ENCODE measurements at places on chromosomes 1 and 21. TPM values are rescaled to one million over a fixed set of nuclear protein-coding genes. Genes with fewer than 3 reads are reported as not detected.

Gene NFASC
- total RNA-seq, result 53.6 TPM

Gene SELP
- not detected for total RNA-seq

Gene GSTM5
- 1.00 TPM for total RNA-seq

Gene LYPD8
- total RNA-seq, result not detected

Gene TTC39A
- 1.4 TPM for total RNA-seq
